ENCODE measurements at places on chromosomes 16 and 17.
A peak's percentile ranks its signal among the peaks of the same experiment; 100 is the strongest.

- ATAC-seq: no peak
These were observed 11.0 kb downstream of the PHB1 start for GRCh38 chr17:49403514-49404289.

DNA sequence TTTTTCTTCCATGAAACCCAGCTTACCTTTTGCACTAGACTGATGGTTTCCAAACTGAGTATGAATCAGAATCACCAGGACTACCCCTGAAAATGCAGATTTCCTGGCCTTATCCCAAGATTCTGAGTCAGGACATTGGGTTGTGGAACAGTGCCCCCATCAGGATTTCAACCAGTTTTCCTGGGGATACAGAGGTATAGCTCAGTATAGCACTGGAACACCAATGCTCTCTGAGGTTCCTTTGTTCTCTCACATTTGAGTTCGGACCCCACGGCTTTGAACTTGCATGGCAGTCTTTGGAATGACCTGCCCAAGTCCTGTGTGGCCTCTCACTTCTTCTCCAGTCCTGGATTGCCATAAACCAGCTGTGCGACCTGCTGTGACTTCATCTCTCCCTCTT is 12.8 kb upstream of the CCL8 start:
- peak; percentile 98 for ATAC-seq

DNA sequence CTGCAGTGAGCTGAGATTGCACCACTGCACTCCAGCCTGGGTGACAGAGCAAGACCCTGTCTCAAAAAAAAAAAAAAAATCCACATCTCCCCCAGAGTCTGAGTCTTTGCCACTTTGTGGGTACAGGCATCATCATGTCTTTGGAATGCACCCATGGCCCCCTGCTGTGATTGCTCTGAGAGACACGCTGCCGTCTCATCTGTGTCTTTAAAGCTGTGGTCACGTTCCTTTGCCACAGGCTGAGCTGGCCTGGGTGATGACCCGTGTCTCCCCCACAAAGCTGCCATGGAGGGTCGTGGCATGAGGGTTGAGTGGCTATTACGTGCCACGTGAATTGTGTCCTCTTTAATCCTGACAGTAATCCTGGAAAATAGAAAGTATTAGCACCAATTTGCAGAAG is 20.2 kb downstream of the CRISPLD2 start:
- ATAC-seq: 0 out of 3 replicates have a peak, but pooled peaks have one; percentile 3

DNA sequence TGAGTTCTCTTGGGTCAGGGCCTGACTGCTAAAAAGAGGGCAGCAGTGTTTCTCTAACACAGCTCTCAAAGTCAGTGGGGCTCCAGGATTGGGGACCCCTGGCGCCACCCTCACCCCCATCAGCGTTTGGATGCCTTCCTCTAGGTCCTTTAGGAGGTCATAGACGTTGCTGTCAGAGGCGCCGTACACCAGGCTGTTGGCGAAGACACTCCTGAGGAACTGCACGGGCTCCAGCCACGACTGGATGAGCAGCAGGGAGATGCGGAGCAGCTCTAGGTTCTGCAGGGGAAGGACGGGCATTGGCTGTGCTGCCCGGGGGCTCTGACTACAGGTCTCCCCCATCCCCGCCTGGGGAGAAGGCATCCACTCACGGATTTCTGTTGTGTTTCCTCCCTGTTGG is 993 bp downstream of the GH1 start:
- no peak for ATAC-seq

DNA sequence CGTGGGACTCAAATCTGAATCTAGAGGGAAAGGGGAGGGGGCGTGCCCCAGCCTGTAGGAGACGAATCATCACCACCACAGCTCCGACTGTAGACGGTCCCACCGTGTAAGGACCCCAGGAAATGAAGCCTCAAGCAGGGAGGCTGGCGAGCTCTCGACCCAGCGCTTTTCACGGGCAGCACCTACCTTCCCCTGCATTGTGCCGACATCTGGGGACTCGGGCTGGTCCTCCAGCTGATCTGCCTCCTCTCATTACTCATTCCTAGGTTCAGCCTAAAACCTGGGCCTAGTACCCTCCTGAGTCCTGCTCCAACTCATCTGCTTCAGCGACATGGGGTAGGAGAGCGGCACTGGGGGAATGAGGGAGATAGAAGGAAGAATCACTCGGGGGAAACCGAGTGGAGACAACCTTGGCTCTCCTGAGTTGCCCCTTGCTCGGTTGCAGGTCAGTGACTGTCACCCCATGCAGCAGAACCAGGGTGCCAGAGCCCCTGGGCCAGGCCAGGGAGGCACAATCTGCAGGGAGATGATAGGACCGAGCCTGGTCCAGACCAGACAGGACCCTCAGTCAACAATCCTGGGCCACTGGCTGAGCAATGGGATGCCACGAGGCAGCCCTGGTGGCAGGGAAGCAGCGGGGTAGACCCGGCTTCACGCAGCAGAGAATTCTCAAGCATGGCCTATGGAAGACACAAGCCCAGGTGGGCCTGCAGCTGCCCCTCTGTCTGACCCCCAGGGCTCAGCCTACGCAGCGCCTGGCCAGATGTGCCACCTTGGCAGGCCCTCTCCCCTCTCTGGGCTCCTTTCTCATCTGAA is 833 bp upstream of the BCAR1 start:
- ATAC-seq: no peak

Measured in SK-N-SH treated with all-trans-retinoic acid at 6 μM for 48 hours (cell line).